Activated naive CD4-positive, alpha-beta T cell treated with anti-CD3 and anti-CD28 coated beads, Interleukin-2, amount 10 ng/mL, durations not matched to agents 7 days and 5 days (primary cell): ENCODE measurements at places on chromosomes 2 and 18.

- no peak for DNase-seq
Measured at GRCh38 chr2:133526530-133527300, 41.5 kb downstream of the NCKAP5 start.

DNA sequence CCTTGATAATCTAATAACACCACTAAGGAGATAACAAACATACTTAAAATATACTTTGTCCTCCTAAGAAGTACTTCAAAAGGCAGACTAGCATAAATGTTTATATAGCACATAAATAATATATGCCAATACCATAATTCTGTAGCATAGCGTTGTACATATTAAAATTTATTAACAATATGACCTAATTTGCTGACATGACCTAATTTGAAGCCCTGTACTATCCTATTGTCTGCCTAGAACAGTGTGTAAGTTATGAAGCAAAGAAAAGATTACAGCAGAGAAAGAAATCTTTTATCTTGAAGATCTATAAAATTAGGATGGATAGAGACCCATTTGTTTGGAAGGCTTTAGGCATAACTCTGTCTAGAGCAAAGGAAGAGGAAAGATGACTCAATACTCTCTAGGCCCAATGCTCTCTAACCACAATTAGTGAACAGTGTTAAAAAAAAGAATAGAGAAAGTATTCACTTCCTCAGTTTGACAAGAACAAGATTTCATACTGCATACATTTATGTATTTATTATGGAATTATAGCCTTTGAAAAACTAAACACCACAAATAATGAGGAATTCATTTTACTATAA lies 231.3 kb downstream of the ZRANB3 start:
- DNase-seq = no peak

- DNase-seq = no peak
Measured at GRCh38 chr2:77328134-77328931, 193.8 kb downstream of the LRRTM4 start.

DNA sequence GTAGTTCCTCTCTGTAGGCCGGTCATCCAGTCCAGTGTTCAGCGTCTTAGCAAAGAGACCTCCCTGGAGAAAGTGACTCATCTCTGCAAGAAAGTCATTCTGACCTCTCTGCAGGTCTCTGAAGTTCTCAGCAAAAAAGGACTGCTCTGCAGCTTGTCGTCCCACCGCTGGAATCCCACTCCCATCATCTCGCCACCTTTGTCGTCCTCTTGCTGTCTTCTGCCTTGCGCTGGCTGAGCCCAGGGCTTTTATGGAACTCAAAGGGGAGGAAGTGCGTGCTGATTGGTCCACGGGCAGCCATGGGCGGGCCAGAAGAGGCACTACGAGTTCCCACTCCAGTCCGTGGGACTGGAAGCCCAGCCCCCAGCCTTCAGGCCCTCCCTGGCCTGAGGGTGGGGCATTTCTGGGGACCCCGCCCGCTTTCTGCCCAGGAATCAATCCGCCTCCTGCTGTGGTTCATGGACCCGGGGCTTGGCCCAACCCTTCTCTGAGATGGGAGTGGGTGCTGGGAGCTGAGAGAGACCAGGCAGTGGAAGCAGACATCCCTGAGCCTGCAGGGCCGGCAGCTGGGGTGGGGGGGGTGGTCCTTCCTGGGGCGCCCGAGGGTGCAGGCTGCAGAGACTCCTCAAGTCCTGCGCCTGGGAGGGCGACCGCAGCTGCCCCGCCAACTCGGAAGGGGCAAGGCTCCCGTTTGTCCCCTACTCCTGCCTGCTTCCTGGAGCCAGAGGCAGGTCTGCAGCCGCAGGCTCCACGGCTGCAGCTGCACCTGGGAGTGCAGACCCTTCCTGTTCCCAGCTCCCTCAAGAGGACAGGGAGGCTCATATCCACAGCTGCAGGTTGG lies 660.7 kb upstream of the RAB6C start:
- DNase-seq = no peak

DNA sequence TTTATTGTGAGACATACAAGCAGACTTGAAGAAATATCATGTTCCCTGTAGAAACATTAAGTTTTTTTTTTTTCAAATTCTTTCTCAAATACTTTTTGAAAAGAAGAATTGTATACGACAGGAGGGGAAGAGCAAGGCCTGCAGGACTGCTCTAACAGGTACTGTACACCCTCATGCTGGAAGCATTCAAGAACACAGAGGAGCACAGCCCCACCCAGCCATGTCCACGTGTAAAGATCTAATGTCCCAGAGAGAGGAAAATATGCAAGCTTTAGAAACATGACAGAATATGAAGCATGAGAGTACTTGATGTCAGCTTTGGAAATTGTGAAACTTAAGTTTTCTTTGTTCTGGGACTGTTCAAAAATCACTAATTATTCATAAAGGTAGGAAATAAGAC lies 191.6 kb downstream of the TTC32 start:
- DNase-seq = no peak

- DNase-seq = no peak
Measured at GRCh38 chr2:42622943-42623676, 54.7 kb downstream of the MTA3 start.

- no peak for DNase-seq
Measured at GRCh38 chr2:147716906-147717305, 127.9 kb upstream of the ACVR2A start.
